ENCODE measurements at places on chromosomes 7 and 10.
A peak's percentile ranks its signal among the peaks of the same experiment; 100 is the strongest.

DNA sequence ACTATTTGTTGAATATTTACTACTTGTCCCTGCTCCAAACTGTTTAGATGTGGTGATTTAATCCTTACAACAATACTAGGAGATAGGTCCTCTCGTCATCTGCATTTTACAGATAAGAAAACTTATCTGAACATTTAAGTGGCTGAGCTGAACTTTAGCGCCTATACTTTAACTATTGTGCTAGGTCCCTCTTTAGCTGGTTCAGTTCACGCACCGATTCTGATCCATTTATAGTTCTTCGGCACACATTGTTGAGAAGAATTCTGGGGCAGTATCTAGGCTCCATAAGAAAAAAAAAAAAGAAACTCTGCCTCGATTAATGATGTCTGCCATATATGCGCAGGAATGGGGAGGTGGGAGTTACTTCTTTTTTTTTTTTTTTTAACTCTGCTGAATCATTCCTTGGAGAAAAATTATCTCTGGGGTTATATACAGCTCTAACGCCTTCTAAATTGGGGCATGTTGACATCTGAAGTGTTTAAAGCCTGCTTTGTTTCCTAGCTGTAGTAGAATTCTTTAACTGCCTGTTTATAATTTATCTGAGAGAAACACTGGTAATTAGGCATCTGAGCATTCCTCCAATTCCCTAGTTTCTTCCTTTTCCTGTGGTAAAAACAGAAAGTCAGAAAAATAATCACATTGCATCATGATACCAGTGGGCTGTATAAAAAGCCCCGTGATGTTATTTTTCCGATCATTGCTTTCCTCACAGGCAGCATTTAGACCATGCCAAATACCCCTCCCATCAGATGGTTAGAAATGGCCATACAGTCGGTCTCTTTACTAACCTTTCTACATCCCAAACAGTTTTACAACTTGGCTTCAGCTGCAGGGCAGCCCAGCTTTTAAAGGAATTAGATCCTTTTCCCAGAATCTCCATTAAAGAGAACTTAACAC, 98.5 kb upstream of the KDM7A start:
- peak; percentile 60 for DNase-seq

DNA sequence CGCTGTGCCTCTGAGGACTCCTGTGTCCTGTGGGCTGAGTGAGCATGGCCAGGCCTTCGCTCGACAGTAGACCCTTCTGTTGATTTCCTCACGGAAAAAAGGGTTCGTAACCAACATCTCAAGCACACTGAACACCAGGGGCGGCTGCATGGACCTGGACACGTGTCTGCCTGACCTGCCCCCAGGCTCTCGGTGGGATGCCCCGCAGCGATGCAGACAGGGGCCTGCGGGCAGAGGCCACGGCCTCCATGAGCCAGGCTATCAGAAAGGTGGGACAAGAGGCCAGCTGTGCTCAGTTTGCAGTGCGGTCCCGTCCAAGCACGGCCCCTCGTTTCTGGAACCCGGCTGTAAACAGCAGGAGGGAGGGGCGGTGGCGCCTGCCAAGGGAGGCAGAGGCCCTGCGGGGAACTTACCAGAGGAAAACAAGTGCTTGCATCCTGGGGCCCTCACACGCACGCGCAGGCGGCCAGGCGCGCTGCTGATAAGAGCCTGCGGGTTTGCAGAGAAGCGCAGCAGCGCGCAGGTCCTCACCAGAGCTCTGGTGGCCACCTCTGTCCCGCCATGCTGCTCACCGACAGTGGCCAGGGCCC, 10.6 kb downstream of the GPR146 start:
- DNase-seq, result peak; percentile 94

GRCh38 chr10:132001238-132001972, 19.7 kb upstream of the BNIP3 start:
- DNase-seq, result no peak

DNA sequence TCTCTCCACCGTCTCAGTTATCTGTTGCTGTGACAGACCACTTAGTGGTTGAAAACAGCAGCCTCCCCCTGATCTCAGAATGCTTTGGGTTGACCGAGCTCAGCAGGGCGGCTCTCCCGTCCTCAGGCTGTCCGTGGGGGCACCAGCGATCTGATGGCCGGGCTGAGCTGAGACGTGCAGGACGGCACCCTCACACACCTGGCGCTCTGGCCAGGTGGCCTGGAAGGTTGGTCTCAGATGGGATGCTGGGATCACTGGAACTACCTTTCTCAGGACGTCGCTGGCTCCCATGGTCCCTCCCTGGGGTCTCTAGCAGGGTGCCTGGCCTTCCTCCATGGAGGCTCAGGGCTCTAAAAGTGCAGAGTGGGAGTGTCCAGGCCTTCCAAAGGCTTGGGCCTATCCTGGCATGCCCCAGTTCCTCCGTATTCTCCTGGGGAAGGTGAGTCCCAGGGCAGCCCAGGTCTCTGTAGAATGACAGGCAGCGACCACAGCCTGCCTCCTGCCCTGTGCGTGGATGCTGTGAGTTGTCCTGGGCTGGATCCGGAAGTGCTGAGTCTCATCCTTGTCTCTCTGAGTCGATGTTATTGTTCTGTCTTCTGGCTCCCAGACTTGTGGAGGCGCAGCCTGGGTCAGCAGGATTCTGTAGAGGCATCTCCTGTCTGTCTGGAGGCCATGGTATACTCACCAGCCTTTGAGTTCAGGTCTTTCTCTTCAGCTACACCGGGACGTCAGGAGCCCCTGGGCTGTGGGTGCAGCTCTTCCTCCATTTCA, 12.2 kb upstream of the PWWP2B start:
- DNase-seq, result no peak

- DNase-seq, result peak; percentile 41
Observed at GRCh38 chr10:58384095-58384494, 1.1 kb upstream of the TFAM start.

DNA sequence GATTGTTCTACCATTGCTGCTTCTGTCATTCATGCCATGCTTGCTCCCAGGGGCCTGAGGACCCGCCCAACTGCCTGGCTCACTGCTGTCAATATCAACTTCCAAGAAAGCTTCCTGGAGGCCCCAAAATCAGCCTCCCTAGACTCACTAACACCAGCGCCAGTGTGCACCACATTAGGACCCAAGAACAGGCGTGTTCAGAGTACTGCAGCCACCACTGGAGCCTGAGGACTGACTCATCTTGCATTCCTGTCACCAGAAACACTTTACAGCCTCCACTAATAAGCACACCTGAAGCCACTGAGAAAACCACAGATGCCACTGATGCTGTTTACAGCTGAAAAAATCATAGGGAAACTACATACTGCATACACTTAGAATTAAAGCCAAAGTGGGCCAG, 1284.3 kb downstream of the TYW1 start:
- no peak for DNase-seq

DNA sequence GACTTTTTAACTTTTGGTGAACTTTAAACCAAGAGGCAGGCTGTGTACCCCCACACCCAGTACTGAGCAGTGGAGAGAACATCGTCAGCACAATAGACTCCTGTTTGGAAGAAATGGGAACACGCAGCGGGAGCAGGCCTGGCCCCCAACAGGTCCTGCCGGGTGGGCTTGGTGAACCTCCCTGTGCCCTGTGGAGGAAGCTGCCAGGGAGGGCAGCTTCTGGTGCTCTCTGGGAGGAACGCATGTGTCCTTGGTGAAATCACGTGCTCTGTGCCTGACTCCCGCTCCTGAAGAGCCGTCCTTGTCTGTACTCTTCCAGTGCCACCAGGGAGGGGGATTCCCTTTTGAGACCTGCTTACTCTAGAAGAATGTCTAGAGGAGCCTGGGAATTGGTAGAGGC, 31.6 kb downstream of the CHAT start:
- DNase-seq, result no peak

- DNase-seq, result peak; percentile 41
Observed at GRCh38 chr10:26573674-26574073, 123.8 kb upstream of the PDSS1 start.

- no peak for DNase-seq
Observed at GRCh38 chr10:122254831-122255230, 16.3 kb upstream of the BTBD16 start.

DNA sequence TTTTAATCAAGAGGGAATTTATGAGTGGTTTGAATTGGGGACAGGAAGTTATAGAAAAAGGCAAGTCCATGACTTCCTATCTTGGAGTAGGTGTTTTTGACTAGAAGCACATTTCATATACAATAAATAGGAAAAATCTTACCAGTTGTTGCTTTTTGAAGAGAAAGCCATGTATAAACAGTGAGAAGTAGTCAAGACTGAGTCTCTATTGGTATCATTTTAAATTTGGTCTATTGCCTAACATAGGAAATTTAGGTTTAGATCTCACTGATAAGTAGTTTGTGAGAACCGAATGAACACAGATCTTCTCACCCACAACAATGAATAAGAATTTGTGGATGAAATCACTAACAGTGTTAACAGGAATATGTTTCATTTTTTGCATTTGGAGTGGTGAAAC, 387.2 kb downstream of the BBS9 start:
- no peak for DNase-seq

DNA sequence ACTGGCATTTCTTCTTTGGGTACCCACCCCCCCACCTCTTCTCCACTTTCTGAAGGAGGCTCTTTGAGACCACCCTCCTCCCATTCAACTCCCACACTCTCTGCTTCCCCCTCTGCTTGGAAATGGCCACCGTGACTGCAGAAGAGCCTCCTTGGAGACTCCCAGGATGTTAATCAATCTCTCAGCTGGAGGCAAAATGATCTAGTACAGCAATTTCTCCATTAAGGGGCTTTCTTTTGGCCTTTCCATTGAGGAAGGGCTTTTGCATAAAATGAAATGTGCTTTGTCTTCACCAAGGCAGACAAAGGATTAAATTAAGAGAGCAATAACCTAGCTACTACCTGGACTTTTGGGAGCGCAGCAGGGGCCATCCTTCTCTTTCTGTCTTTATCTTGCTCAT, 26.1 kb downstream of the CDHR3 start:
- no peak for DNase-seq

- no peak for DNase-seq
Observed at GRCh38 chr10:71004176-71005075, 116.1 kb upstream of the PCBD1 start.

DNA sequence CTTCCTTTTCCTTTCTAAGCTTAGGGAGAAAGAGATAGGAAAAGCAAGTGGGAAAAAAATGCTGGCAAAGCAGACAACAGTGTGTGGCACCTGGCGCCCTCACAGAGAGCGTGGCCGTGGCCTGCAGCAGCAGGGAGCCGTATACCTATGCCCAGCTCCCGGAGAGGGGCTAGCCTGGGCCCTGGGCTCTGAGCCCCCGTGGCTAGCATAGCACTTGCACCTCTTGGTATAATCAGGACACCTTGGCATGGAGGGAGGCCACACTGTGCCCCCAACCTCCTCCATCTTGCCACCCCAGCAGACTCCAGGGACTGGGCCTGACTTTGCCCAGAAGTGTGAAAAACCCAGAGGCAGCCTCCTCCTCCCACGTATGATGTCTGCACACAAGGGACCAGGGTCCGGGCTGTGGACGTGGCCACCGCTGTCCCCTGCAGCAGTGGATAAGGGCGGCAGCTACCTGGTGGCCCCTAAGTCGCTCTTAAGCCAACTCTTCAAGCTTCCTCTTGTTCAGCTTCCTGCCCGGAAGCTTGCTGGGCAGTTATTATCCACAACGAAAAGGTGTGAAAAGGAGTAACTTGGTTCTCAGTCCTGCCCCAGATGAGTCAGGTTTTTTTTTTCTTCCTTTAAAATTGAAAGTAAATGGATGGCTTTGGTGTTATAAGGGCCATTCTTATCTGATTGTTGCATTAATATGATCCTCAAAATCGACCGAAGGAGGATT, 249.1 kb upstream of the PITRM1 start:
- no peak for DNase-seq

DNA sequence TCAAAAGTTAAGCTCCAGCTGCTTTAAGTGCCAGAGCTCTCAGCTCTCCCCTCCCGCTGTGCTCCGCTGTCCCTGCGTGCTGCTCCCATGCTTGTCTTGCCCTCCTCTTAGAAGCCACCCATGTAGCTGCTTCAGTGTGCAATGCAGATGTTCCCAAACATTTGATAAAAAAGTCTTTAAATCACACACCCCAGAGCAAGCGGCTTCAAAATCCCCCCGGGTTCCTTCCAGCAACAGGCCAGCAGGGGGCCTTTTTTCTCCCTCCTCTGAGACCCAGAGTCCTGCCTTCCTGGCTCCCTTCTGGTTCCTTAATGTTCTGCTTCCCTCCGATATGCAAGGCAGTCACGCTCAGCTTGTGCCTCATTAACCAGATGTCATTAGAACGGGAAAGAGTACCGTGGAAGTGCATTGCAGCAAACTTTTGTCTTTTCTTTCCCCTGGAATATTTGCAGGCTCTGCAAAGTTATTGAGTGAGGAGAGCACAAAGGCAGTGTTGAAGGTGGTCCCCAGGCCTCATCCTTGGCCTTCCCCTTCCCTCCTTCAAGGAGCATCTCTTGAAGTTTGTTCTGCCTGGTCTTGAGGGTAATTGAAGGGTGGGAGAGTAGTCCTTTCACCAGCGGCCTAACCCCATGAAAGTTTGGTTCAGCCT, 25.5 kb downstream of the LDB3 start:
- peak; percentile 57 for DNase-seq

DNA sequence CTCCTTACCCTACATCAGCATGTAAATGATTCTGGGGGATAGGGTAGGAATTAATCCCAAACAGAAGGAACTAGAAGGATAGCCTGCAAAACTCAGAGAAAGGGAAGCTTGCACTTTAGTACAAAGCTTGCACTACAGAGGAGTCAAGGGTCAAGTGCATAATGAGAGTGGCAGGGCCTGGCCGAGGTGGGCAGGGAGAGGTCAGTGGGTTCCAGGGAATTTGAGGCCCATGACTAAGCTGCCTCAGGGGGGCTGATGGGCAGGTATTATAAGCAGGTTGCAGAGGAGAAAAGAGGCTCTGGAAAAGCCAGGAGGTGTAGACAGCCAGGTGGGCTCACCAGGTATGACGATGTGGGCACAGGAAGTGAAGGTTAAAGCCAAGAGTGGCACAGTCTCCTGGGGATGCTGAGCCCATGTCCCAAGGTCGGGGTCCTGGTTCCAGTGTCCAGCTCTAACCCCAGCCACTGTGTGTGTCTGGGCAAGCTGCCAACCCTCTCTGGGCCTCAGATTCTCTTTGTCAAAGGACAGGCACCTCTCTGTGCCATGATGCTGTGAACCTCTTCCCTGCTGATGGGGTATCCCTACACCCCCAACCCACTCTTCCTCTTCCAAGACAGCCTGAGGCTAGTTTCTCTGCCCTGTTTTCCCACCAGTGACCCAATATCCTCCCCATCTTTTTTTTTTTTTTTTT, 32.0 kb upstream of the ELN start:
- no peak for DNase-seq

DNA sequence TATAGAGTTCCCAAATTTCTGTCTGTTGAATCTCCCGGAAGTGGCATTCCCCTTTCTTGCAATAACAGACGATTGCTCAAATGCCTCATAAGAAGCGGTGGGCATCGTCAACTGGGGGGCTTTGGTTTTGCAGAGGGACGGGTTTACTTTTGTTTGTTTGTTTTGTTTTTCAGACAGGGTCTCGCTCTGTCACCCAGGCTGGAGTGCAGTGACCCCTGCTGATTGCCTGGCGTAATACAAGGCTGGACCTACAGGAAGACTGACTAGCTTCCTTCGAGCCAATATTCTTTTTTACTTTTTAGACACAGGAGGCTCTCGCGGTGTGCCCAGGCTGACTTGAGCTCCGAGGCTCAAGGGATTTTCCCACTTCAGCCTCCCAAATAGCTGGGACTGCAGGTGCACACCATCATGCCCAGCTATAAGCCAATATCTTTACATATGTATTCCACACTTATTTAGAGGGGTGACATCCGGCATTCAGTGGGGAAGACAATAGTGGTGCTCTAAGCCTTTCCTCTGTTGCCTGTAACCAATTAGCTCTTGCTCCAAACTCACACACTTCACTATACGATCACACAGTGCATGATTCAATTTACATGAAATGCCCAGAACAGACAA, 58.1 kb downstream of the FHIP2A start:
- peak; percentile 64 for DNase-seq

- DNase-seq, result no peak
Observed at GRCh38 chr7:13551503-13551902, 438.0 kb downstream of the ETV1 start.
